ENCODE measurements at places on chromosomes 6 and 20. TPM values are rescaled to one million over a fixed set of nuclear protein-coding genes. Genes with fewer than 3 reads are reported as not detected.

DNA sequence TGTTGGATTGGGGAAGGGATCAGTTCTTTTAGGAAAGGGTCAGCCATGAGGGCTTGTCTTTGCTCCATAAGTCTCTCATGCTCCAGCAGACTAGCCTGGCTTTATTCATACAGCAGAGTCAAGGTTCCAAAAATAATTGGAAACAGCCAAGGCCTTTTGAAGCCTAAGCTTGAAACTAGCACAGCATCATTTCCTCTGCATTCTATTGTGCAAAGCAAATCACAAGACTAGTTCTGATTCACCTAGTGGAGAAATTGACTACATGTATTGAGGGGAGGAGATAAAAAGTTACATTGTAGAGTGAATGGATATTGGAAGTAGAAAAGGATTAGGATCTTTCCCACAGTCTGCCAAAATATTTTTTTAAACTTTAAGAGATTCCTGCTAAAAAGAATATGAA, 159.3 kb upstream of the PLCB4 start:
- DNase-seq = no peak

DNA sequence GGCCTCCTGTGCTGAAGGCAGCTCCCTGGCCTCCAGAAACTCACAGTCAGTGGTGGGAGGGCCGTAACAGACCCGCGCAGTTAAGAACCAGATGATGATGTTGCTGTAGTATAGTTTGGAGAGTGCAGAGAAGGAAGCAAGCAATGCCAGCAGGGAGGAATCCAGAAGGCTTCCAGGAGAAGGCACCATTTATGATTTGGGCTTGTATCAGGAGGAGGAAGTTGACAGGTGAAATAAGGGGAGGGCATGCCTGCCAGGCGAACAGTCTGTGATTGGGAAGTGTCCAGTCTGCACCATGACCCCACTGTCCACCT, 13.3 kb upstream of the BAK1 start:
- no peak for DNase-seq

DNA sequence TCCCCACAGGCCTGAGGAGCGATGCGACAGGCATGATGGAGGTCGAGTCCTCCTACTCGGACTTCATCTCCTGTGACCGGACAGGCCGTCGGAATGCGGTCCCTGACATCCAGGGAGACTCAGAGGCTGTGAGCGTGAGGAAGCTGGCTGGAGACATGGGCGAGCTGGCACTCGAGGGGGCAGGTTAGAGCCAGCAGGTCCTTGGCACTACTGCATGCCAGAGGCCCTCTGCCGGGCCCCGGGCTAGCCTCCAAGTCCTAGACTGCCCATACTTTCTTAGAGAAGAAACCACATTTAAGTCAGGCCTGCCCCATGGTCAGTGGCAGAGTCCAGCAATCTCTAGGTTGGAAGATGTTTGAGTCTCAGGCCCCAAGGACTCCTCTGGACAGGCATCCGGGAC, 32.1 kb downstream of the PKIG start:
- no peak for DNase-seq

TPBG gene
- 24.9 TPM for total RNA-seq
